ENCODE measurements at places on chromosomes 4 and X. TPM values are rescaled to one million over a fixed set of nuclear protein-coding genes. Genes with fewer than 3 reads are reported as not detected.

GRCh38 chr4:7104366-7105031 lies 36.6 kb upstream of the GRPEL1 start:
- DNase-seq: no peak
- no peak overlapping the region for H3K27ac ChIP-seq
- no peak overlapping the region for H3K4me3 ChIP-seq
- no peaks in the 10 kb centered on the region for H3K36me3 ChIP-seq

DNA sequence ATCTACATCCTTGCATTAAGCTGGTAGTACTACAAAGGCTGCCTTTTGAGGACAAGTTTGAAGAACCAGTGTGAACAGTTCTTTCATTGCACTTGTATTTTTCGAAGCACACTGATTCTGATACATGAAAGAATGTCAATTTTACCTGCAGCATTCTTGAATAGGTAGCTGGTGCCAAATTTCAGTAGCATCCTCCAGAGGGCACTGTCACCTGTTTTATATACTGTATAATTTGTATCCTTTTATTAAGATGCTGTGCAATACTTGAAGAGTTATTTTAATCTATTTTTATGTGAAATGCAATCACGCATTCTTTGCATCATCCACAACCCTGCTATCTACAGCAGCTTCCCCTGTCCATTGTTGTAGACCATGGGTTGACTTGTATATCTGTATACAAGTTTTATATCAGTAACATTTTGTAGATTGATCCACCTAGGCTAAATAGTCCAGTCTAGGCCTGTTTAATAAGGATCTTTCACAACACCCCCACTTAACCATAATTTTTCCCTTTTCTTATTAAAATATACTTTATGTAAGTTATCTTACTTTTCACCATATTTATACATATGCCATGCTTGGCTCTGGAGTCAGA lies 325.7 kb downstream of the PCDH7 start:
- no peaks in the 10 kb centered on the region for H3K36me3 ChIP-seq
- H3K27ac ChIP-seq: no peak overlapping the region
- no peak for DNase-seq
- H3K4me1 ChIP-seq: no peaks in the 10 kb centered on the region
- no peak overlapping the region for H3K4me3 ChIP-seq
- no peaks in the 10 kb centered on the region for H3K27me3 ChIP-seq

GRCh38 chr4:141455651-141456050 lies 180.7 kb upstream of the IL15 start:
- no peak overlapping the region for H3K4me3 ChIP-seq
- H3K27me3 ChIP-seq: no peaks in the 10 kb centered on the region
- no peaks in the 10 kb centered on the region for H3K36me3 ChIP-seq
- H3K27ac ChIP-seq: no peak overlapping the region

DNA sequence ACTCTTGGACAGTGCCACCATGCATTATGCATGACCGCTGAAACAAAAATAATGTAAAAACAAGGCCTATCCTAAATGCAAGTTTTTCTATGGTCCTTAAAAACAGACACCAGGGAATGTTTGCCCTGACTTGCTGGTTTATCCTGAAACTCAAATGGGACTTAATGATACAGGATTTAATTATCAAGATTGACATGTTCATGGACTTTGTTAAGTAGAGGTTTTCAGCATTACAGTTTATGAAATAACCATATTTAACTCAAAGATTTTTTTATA lies 1.3 kb downstream of the NFKB1 start:
- H3K4me1 ChIP-seq: peaks cover 46% of the 10 kb centered on the region
- no peaks in the 10 kb centered on the region for H3K36me3 ChIP-seq
- H3K4me3 ChIP-seq: peak overlapping the region; percentile 97
- no peaks in the 10 kb centered on the region for H3K27me3 ChIP-seq

The ADGRG4 gene
- polyA plus RNA-seq: not detected

Measured in CD4-positive, alpha-beta memory T cell (primary cell).